ENCODE measurements at places on chromosomes 11 and 22.

DNA sequence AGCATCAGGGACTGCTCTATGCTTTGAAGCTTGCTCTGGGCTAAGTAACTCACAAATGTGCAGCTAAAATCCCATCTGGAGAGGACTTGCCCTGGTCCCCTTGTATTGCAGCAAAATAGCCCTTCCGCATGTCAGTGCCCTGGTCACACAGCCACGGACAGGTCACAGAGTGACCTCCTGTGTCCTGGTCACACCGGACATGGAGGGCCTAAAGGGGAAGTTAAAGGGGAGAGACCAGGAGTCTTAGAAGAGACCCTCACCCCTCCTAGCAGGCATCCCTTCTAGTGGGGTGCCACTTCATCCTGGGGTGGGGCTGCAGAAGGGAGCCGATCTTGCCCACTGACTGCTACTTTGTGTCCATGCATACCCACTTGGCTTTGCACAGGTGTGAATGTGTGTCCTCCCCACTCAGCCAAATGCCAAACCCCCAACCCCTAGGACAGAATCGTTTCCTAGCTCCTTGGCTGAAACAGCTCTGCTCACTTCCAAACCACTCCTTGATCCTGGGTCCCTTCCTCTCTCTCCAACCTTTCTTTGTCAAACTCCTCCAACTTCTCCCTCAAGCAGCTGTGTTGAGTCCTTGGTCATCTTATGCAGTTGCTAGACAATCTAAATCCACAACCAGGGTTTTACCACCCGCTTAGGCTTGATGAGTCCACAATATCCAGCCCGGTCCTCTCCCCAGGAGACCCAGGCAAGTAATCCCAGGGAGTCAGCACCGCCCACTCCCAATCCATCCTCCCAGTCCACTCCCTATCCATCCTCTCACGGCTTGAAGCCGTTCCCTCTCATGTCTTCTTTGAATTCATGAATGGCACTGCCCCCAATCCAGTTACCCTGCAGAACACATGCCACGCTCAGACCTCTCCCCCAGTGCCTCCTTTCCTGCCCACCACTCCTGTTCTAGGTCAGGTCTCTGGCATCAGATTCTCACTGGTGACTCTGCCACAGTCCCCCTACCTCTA lies 3.3 kb upstream of the FXYD6 start:
- no peak for DNase-seq

GRCh38 chr11:117477721-117478120 lies 150.1 kb downstream of the CEP164 start:
- no peak for DNase-seq

DNA sequence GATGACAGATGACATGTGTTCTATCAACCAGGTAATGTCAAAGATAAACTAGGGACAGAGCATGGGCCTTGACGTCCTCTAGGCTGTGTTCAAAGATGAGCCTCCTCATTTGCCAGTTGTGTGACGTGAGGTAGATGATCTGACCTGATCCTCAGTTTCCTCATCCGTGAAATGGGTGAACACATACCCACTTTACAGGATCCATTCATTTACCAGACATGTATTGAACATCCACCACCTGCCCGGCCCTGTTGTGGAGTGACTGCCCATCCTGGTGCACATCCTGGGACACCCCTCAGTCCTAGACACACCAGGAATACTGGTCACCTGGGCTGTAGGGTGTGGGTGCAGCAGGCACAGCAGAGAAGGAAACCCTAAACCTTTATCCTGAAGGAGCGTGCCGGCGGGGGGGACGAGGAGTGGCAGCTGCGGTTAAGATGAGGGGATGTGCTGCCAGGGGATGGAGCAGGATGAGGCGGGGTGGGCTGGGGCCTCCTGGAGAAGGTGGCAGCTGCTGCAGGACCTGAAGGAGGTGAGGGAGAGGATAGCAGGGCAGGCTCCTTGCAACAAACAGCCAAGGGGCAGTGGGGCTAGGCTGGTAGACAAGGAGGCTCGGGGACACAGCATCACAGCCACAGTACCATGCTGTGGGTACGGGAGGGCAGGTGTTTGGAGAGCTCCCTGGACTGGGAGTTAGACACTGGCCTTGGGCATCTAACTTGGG lies 8.4 kb downstream of the CLDN5 start:
- no peak for DNase-seq

GRCh38 chr11:116427903-116428637 lies 344.7 kb downstream of the BUD13 start:
- no peak for DNase-seq

DNA sequence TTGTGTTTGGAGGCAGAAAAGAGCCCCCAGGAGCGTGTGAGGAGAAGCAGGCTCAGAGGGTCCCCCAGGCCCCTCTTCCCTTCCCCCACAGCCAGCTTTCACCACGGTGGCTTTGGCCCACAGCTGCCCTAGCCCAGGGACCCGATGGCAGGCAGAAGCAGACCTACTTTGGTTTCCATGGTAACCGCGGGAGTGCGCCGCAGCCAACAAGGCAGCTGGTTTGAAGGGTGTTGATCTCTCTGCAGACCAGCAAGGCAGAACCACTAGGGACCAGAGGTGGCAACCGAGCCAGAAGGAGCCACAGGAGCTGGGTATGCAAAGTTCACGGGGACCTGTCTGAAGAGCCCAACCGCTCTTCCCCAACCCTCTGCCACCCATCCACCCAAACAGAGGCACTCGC lies 69.4 kb downstream of the BUD13 start:
- no peak for DNase-seq

DNA sequence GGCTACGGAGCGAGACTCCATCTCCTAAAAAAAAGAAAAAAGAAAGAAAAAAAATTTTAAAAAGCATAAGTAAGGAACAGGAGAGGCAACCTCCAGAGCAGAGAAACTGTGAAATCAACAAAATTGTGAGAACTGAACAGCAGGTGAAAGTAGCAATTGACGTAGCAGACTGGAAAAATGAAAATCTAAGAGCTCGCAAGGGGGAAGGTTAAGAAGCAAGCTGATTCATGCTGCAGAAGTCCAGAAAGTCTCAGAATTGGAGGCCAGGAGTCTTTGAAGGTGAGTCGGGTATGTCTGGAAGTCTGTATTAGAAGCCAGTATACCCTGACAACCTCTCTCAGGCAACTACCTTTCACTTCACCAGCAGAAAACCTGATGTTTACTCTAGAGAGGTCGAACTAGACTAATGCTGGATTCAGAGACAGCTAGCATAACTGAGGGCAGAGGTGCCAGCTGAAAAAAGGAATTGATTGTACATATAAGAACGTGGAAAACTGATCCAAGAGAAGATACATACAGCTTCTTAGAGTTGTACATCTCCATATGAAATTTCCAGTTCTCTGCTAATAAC lies 161.5 kb downstream of the WNT11 start:
- DNase-seq = no peak

DNA sequence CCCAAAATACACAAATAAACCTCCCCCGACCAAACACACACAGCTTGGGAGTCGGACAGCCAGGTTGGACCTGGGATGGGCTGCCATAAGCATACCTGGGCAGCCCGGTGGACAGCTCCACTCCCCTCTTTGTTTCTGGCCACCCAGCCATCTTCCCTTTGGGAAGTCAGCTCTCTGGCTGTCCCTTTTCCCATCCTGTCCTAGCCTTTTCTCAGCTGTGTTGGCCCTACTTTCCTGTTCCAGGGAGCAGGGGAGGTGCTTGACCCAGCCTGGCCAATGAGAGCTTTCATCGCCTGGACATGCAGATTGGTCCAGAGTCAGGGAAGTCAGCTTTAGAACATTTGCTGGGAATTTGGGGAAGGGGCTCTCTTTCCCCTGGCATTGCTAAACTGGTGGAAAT lies 68.7 kb upstream of the NECTIN1 start:
- no peak for DNase-seq

DNA sequence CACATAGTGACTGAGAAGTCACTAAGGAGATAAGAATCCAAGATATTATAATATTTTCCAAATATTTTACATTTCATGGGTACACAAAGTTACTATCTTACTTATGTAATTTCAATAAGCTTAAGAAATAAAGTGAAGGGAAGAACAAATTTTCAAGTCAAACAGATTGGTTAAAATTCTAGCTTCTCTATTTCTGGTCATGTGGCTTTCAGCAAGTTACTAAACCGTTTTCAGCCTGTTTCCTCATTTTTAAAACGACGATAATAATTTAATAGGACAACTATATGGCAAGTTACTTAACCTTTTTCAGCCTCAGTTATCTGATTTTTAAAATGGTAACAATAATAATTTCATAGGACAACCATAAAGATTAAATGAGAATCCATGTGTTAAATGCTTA lies 15.6 kb downstream of the DCUN1D5 start:
- no peak for DNase-seq

DNA sequence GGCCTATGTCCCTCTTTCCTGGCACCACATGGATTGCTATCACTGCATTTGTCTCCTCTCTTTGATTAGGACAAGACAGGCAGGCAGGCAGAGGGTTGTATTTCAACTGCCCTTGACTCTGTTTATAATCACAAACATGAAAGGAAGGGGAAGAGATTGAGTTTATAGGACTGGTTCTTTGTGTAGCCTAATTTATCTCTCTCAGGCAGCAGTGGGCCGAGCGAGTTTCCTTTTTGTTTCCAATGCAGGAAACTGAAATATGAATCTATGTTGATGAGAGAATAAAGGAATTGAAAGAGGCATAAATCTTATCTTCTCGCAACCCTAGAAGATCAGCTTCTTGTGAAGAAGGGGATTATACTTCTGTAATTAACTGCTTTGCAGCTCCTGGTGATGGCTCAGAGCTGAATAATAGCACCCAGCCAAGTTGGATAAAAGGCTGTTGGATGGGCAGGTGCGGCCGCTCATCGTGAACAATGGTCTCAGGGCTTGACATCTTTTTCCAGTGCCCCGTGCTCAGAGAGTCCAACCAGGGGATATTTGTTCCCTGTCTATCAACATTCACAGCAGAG lies 80.6 kb upstream of the SYT13 start:
- no peak for DNase-seq

- DNase-seq = no peak
Measured at GRCh38 chr22:39825661-39826102, 67.9 kb downstream of the ENTHD1 start.

- no peak for DNase-seq
Measured at GRCh38 chr11:81039916-81040524, 1599.2 kb upstream of the TENM4 start.

- DNase-seq = no peak
Measured at GRCh38 chr11:26909515-26909914, 84.4 kb upstream of the FIBIN start.

GRCh38 chr22:38614332-38615063 lies 41.7 kb downstream of the FAM227A start:
- no peak for DNase-seq

GRCh38 chr11:5239046-5239445 lies 4.8 kb upstream of the HBD start:
- DNase-seq = no peak

- no peak for DNase-seq
Measured at GRCh38 chr11:70788248-70789022, 390.1 kb downstream of the CTTN start.

- no peak for DNase-seq
Measured at GRCh38 chr11:134030853-134031252, 38.0 kb upstream of the JAM3 start.

DNA sequence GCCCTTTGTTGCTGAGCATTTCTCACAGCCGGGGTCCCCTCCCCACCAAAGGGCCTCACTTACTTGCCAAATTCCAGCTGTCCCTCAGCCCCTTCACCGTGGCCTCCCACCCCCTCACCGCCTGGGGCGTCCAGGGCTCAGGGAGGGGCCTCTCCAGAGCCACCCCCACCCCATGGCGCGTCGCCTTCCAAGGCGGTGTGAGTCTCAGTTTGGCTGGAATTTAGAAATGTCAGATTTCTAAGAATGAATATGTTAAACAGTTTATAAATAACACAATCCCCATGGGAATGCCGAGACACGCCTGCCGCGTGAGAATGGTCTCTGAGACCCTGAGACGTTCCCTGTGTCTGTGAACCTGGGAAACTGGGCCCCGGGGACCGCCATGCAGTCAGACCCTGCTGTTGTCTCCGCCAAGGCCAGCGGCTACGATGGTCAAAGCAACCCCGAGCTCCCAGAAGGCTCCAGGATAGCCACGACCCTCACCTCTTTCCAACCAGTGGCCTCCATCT lies 28.9 kb downstream of the CELSR1 start:
- DNase-seq = no peak
